ENCODE measurements at places on chromosomes 5 and 9.

DNA sequence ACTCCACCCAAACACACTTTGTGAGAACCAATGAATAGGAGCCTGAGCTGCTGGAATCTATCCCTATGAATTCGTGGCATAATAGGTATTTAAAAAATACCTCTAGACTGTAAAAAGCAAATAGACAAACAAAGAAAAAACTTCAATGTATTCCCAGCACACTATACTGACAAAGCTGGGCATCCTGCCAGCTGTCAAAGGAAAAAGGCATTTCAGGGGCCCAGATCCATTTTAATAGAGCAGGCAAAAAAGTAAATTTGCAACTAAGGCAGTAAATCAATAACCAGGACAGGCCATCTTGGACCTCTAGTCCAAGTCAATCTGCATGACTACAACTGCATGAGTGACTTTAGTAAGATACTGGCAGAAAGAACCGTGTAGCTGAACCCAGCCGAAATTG, 25.6 kb upstream of the LARP1 start:
- DNase-seq: no peak

- DNase-seq: no peak
These were observed 353.6 kb downstream of the BNC2 start for GRCh38 chr9:16516891-16517290.

DNA sequence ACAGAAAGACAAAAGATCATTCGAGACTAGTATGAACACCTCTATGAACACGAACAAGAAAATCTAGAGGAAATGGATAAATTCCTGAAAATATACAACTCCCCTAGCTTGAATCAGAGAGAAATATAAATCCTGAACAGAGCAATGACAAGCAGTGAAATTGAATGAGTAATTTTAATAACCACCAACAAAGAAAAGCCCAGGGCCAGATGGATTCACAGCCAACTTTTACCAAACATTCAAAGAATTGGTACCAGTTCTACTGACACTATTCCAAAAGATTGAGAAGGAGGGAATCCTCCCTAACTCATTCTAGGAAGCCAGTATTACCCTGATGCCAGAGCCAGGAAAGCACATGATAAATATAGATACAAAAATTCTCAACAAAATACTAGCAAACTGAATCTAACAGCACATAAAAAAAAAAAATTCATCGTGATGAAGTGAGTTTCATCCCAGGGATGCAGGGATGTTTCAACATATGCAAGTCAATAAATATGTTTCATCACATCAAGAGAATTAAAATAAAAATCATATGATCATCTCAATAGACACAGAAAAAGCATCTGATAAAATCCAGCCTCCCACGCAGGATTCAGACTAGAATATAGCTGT, 25.2 kb upstream of the PTGER4 start:
- DNase-seq: no peak

GRCh38 chr5:140996060-140996459, 29.8 kb downstream of the PCDHAC2 start:
- no peak for DNase-seq

DNA sequence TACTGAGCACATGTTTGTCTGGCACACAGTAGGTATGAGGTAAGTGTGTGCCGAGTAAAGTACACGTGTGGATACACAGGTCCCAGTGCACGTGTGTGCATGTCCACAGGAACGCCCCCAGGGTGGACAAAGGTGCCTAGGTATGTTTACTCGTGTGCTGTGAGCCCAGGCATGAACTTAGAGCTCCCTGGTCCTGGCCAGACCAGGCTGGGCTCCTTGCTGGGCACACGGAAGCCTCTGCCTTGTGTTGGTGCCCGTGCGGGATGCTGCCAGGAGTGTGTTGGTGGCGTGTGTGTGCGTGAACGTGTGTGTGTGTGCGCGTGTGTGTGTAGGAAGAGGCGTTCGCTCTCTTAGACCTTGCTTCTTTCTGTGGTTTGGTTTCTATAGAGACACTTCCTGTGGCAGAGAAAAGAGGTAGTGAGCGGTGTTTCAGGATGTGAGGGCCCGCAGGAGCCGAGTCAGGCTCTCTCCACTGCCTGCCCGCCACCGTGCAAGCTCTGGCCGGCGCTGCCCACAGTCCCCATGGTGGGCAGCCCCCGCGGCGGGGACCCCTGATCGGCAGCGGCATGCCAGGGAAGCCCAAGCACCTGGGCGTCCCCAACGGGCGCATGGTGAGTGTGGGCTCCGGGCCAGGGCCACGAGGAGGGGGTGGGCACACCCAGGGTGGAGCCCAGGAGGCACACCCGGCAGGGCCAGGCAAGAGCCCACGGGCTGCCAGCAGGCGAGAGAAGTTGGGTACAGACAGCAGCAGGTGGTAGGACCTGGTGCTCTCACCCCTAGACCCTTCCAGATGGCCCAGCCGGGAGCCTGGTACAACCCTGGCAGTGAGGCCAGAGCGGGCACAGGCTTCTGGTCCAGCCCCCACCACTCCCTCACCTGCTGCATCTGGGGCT, at the start of gene RGS14:
TSS of gene RGS14 (plus strand) at position 466 of the 893 bp plus-strand sequence. CDS start at position 567, 101 bp downstream.
- DNase-seq: no peak

DNA sequence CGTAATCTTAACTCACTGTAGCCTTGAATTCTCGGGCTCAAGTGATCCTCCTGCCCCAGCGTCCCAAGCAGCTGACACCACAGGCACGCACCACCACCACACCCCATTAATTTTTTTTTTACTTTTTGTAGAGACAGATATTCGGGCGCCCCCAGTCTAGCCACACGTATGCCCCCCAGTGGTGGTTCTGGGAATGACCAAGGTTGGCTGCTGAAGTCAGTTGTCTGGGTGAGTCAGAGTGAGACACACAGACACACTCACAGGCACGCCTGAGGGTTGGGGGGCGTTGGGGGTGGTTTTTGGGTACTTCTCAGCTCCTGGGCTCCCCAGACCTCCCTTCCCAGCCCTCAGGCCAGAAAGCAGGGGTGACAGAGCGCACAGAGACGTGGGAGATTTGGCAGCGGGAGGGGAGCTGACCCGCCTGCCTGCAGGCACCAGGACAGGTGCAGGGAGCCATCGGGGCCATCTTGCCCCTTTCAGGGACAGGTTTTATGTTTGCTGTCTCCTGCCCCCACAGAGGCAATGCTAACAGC, 4.2 kb upstream of the ENTPD8 start:
- peak; percentile 27 for DNase-seq

GRCh38 chr5:103758996-103759395, 196.4 kb upstream of the NUDT12 start:
- DNase-seq: no peak

DNA sequence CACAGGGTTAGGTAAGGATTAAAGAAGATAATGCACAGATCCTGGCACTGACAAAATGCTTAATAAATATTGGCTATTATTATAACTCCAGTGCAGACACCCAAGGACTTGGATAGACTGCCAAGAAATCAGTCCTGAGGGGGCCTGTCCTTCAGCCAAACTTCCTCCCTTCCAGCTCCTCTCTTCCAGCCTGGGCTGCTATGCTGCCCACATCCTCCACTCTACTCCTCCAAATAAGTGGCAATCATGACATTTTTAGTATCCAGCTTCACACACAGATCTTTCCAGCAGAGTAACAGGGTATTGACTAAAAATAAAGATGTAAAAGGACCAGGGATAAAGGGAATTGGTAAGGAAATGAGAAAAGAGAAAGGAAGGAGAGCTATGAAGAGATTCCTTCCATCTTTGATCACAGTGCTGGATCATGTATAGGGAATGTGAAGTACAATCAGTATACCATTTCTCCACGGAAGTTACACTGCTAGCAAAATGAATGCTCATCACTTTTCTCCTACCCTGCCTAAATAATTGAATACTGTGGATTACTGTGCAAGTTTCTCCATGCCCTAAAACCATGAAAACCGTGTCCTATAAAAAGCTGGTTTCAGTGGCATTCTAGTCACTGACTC, 136.0 kb upstream of the OSMR start:
- DNase-seq: no peak

DNA sequence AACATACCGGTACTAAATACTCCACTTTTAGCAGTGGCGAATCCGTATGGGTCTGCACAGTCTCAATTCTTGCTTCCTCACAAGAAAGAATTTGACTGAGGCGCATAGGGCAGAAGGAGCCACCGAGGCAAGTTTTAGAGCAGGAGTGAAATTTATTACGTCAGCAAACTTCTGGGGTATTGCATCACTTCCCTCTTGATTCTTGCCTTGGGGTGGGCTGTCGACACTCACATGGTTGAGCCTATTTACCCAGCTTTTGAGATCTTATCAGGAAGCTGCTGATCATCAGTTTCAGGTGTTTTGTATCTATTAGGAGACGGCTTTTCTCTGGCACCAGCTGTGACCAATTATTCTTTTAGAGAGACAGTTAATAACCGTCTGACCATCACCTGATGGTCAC, 111.5 kb upstream of the CCNH start:
- DNase-seq: no peak

- no peak for DNase-seq
These were observed 20.3 kb upstream of the MATR3 start for GRCh38 chr5:139273322-139273571.

DNA sequence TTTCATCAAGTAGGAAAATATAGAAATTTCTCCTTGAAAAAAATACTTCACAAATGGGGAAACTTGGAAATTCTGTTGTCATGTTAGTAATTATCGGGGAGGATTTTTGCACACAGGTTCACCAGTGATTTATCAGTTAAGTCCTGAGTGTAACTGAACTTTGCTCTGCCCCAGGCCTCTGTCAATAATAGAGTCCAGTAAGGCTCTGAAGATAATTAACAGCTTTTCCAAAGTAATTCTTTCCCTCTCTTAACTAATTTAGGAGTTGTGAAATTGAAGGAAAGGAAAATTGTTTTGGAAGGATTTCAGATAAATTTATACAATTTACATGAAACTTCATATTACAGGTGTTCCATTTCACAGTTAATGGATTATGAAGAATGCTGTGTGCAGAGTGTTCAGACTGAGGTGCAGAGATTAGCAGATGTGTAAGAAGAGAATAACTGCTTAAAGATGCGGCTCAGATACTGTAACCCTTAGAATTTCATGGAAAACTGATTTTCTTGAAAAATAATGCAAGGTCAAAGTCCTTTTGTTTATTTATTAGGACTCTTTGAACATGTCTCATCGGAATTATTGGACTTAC, 2.9 kb upstream of the AGXT2 start:
- DNase-seq: no peak

DNA sequence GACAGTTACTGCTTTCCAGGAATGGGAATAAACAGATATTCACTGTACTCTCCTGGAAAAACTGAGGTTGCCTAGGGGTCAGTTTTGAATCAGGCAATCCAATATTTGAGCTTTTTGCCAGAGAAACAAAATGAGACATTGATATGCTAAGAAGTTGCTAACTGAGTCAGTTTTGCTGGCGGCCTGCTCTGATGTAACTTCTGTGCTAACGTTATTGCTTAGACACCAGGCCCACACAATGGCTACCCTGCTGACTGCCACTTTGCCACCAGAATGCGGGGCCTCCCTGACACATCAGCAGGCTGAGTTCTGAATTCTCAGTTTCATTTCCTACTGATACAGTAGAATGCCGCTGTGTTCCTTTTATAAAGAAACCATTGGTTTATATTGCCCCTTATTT, 18.2 kb upstream of the ZNF618 start:
- no peak for DNase-seq

DNA sequence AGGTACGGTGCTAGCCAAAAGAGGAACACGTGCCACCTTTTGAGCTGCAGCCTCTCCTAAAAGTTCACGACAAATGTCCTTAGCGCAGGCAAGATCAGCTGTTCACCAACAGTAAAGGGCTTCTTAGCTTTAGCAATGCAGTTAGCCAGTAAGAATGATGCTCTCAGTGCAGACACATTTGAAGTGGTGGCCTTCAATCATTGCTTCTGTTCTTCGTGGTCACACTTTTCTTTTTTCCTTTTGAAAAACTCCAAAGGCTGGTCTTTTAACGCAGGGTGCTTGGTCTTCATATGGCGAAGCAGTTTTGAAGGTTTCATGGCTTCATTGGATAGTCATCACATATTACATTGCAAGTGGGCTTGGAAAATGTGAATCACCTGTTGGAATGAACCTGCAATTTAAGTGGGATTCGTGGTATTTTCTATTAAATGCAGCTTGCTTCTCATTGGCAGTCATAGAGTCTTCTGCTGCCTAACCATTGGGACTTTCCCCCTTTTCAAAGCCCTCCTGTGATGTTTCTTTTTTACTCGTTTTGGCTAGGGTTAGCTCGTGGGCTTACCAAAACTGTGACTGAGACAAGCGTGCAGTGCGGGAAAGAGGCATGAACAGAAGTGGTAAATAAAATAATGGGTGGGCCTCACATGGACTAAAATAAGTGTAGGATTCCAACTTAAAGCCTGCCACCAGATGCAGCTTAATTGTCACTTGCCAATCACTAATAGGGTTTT, 100.9 kb downstream of the MRPL36 start:
- DNase-seq: no peak
